ENCODE measurements at places on chromosomes 1 and 21.

DNA sequence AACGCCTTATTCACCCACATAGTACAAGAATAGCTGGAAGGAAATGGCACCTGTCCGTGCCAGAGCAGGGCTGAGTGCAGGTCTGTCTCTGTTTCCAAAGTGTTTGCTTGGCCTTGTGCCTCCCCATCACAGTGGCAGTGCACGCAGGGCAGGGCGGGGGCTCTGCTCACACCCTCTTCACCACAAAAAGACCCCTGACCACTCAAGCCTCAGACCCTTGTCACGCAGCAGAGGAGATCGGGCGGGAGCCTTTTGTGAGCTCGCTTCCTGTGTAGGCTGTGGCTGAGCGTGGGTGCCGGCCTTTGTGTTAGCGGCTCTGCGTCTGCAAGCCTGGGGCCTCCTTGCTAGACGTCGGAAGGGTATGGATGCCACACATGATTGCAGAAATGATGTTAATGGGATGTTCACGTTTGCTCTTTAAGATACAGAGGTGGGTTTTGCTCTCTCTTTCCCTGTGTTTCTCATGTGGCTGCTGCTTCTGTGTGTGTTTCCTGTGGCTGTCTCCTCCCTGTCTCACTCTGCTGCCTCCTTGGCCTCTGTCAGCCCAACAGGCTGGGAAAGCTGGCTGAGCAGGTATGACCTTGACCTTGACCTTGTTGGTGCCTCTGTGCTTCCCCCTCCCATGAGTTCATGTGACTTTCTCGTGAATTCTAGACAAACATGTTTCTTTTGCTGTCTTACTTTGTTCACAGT is 45.4 kb downstream of the S100B start:
- no peak for DNase-seq

DNA sequence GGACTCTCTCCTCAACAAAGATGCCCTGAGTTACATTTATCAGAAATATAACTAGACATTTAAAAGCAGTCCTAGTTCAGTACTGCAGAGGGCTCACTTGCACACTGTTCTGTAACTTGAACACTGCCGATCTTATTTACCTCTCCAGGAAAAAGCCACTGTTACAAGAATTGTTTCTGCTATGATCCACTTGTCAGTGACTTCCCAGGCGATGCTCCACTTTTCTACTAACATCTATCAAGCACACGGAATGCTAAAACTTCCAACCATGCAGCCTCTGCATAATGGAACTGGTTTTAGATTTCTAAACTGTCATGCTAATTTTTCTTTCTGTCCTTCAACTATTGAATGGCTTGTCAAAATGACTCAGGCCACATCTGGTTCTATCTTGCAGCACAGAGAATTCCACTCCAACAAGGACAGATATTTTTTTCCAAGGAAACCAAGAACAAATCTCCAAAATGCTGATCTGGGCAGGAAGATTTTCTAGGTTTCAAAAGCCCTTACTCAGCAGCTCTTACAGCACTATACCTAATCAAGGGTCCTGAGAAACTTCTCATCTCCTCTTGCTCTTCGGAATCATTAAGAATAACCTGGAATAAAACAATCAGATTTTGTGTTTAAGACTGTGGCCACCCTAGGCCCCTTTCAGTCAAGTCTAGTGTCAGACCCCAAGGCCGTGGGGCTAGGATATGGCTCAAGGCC is 9.9 kb downstream of the SEC16B start:
- no peak for DNase-seq

GRCh38 chr1:46948629-46949416 is 7.5 kb upstream of the CYP4A11 start:
- DNase-seq, result no peak

DNA sequence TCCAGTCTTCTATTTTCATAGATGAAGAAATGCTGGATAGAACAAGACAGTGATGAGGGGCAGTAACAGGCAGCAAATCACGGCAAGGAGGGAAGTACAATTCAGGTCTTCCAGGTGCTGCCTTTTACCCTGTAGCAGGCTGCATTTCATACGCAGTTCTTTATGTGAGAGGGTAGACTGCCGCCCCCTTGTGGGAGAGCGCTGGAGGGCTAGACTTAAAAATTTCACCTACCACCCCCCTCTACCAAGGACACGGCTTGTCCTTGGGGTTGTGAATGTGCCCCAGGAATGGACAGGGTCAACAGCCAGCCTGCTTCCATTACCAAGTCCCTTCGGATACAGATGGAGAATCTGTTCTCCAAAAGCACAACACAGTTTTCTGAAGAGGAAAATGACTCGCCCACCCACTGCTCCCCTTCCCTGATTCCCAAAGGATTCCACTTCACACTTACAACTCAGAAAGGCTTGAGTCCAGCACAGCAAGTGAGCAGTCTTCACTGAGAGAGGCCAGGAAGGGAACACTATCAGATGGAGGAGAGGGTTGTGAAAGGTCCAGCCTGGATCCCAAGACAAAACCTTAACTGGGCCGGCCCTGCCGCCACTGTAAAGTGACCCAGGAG is 7.4 kb downstream of the WDR77 start:
- DNase-seq, result no peak

- no peak for DNase-seq
Observed at GRCh38 chr21:15289896-15290841, 225.4 kb upstream of the NRIP1 start.

Data from mesothelial cell of epicardium (in vitro differentiated cells).